T-helper 17 cell (primary cell): ENCODE measurements at places on chromosomes 5 and 9. TPM values are rescaled to one million over a fixed set of nuclear protein-coding genes. Genes with fewer than 3 reads are reported as not detected.

CYLC2 gene
- not detected for total RNA-seq

DOK3 gene
- total RNA-seq = 5.1 TPM

NIPSNAP3A gene
- total RNA-seq = 8.8 TPM

PRRT1B gene
- total RNA-seq = not detected

DDX4 gene
- total RNA-seq = not detected

IFNA2 gene
- not detected for total RNA-seq
